Stimulated activated CD8-positive, alpha-beta memory T cell treated with anti-CD3 and anti-CD28 coated beads, Interleukin-15, amount 100 ng/mL, for 4 hours (primary cell): ENCODE measurements at places on chromosomes 11 and 22.
A peak's percentile ranks its signal among the peaks of the same experiment; 100 is the strongest.

DNA sequence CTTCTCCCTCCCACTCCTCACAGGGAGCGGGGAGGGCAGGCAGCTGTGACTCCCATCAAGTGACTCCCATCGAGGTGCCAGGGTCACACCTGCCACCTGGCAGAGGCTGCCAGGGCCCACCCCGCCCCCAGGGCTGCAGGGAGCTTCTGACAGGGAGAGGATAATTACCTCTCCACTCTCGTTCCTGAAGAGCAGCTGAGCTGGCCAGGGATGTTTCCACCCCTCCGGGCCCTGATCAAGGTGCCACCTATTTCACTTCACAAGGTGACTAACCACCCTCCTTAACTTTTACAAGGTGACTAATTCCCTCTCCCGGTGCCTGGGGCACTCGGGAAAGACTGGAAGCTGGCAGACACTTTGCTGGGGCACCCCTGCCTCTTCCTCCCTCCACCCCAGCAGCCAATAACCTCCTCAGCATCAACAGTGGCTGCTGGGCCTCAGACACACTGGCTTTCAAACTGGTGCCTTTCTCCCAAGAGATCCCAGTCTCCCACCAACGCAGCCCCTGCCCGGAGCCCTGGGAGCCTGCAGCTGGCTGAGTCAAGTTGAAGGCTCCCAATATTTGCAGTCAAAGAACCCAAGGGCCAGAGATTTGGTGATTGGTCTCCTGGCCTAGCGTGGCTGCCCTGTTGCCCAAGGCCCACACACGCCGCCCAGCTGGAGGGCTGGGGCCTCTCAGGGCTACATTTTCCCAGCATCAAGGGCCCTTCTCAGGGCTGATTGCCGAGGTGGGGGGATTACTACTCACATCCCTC, 22.0 kb upstream of the MYRF start:
- DNase-seq = no peak

GRCh38 chr11:85257837-85258236, 369.3 kb downstream of the DLG2 start:
- DNase-seq = no peak

GRCh38 chr11:73988227-73988626, 5.6 kb upstream of the UCP2 start:
- DNase-seq = no peak

GRCh38 chr11:70477609-70478008, 79.3 kb downstream of the CTTN start:
- DNase-seq = no peak

DNA sequence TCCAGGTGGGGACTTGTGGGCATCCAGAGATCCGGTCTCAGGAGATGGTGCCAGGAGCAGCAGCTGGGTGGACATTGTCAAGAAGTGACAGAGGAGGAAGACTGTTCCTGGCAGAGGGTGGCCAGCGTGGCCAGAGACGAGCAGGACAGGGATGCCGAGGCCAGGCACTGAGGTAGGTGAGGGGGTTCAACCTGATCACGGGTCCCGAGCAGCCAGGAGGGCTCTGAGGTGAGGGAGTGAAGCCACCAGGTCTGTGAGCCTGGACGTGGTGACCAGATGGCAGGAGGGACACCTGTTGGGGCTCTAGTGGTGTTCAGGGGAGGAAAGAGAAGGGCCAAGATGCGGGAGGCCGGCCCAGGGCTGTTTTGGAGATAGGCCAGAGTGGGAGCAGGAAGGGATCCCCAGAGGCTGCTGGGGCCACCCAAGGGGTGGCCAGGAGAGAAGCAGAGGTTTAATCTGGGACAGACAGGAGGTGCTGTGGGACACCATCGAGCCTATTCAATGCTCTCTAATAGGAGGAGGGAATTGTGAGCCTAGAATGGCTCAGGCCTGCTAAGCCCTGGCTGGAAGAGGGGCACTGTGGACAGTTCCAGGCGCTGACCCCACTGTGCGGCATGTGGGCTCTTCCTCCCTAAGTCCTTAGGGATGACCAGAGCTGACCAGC, 6.3 kb downstream of the PPM1F start:
- no peak for DNase-seq

GRCh38 chr11:123233280-123233974, 38.4 kb upstream of the CLMP start:
- no peak for DNase-seq

GRCh38 chr11:71304045-71304444, 51.7 kb upstream of the SHANK2 start:
- no peak for DNase-seq

DNA sequence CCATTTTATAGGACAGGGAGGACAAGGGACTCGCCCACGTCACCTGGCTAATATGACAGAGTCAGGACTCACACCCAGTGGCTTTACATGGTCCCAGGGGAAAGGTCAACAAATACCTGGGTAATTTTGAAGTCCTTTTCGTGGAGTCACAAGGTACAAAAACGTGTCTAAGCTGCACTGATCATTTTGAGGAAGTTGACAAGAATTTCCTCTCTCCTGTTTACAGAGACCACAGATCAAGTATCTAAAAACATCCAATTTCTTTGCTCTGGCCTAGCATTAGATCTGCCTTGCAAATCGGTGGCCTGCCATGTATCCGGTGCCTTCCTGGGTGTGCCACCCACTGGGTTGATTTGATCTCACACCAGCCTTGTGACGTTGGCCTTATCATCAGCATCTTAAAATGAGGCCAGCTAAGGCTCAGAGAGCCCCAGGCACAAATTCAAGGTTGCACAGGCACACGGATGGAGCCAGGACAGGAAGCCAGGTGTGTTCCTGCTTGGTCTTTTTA, 17.6 kb downstream of the GDPD5 start:
- peak; percentile 27 for DNase-seq

GRCh38 chr11:112247201-112247600, 13.5 kb downstream of the PLET1 start:
- DNase-seq = no peak

- no peak for DNase-seq
Observed at GRCh38 chr11:69310351-69310750, 16.4 kb downstream of the MYEOV start.

GRCh38 chr11:75891947-75892739, 77.1 kb downstream of the UVRAG start:
- DNase-seq = no peak

GRCh38 chr11:71542879-71543777, 5.1 kb upstream of the KRTAP5-9 start:
- no peak for DNase-seq

- DNase-seq = no peak
Observed at GRCh38 chr11:504053-504993, 2.7 kb downstream of the RNH1 start.

- no peak for DNase-seq
Observed at GRCh38 chr11:69209421-69210309, 53.9 kb downstream of the SMIM38 start.

DNA sequence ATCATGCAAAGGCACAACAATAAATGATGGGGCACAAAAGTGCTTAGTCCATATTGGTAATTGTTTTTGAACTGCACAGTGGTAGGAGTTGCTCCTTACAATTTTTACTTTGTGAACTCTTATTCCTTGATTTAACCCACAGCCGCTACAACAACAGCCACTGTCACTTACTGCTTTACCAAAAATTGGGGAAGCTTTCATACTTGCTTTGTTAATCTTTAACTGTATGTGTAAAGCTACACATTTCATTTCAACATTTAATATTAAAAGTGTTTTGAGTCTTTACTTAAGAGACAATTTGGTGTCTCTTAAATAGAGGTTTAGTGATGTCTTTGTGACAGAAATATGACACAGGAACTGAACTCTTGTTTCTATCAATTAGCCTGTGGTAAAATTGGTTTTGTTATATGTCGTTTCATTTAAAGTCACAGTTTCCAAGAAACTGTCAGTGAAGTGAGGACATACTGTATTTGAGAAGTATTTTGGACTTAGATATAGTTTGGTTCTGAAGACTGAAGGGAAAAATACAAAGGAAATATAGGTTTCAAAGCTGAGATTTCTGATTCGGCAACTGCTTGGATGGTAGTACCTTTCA, 6.5 kb upstream of the IL18BP start:
- no peak for DNase-seq

DNA sequence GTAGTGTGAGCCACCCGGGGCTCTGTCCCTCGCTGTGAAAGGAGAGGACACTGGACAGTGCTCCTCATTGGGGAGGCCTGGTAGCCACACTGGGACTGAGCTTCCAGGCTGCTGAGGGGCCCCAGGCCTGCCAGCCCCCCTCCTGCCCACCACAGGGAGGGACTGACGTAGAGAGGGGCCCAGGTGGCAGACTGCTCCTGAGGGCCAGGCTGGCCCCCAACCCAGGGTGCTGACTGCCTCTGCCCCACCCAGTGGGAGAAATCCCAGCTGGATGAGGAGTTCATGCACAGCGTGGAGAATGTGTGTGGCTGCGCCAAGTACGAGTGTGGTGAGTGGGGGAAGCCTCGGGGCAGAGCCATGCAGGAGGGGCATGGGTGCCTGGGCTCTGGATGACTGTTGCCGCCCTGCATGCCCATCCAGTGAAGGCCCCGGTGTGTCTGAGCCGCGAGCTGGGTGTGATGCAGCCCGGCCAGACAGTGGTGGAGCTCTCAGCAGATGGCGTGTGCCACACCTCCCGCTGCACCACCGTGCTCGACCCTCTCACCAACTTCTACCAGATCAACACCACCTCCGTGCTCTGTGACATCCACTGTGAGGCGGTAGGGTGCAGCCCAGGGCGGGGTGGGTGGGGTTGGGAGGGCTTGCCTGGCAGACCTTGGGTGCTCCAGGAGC, 78.7 kb upstream of the MYOD1 start:
- no peak for DNase-seq

DNA sequence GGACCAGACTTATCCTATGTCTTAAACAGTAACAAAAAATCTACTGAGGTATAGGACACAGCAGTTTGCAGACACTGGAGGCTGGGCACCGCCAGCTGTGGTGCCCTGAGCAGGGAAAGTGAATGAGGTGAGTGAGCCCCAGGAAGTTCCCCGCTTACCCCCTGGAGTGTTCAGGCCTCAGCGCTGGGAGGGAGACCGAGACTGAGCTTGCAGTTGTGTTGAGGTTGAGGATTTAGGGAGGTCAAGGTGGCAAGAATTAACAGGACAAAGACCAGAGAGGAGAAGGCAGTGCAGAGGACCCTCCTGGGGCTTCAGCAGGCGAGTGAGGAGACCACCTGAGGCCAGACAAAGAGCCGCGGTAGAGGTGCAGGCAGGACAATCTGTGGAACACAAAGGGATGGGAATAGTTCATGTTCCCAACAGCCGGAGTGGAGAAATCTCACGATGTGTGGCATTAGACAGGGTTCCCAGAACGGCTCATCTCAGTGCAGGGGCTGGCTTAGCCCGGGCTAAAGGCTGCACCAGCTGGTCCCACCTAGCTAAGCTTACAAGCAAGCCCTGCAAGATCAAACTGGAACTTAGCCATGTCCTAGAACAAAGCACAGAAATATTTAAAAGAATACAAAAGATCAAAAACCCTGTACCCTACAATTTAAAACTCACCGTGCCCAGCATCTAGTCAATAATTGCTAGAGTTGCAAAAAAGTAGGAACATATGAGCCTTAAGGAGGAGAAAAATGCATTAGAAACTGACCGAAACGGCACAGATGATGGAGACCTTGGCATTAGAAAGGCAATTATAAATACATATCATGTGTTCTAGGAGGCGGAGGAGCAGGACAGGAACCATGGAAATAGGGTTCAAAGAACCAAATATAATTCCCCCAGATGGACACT, 47.4 kb upstream of the PITPNB start:
- DNase-seq = no peak

- no peak for DNase-seq
Observed at GRCh38 chr11:75631086-75631730, 37.6 kb downstream of the MAP6 start.

DNA sequence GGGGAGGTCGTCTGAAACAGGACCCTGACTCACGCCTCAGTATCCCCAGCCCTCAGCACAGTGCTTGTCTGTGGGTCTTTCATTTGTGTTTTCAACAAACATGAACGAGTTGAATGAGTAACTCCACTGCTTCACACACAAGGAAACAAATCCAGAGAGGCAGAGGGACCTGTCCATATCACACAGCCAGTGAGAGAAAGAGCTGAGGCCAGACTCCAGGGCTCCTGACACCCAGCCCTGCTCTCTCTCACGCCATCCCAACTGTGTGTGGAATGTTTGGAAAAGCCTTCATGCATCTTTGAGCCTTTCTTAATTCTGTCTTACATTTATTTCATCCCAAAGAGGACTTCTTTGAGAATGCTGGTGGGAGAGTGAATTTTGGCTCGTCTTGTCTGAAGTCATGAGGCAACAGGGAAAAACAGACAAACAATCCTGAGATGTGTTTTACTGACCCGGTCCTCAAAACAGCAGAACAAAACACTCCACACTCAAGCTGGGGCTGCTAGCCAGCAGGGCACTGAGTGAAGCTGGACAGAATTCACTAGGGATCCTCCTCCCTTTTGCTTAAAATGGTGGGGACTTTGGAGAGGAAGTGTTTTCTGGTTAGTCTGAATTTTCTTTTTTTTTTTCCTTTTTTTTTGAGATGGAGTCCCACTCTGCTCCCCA, 19.7 kb upstream of the ALG8 start:
- DNase-seq = no peak

DNA sequence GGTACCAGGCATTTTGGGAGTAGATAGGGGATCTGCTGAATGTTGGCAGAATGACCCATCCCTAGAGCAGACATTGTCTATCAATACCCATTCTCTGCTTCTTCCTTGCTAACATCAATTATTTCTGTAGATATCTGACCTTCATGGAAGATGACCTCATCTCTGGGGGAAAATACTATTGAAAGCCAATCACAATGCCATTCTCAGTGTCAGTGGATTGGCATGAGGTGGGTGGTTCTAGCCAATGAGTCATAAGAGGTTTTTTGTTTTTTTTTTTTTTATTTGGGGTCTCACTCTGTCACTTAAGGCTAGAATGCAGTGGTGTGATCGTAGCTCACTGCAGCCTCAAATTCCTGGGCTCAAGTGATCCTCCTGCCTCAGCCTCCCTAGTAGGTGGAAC, 42.5 kb downstream of the SNX19 start:
- DNase-seq = no peak

- no peak for DNase-seq
Observed at GRCh38 chr11:38315151-38315550, 1717.1 kb upstream of the RAG2 start.

GRCh38 chr22:44645083-44645482, 56.9 kb upstream of the PRR5 start:
- DNase-seq = no peak

DNA sequence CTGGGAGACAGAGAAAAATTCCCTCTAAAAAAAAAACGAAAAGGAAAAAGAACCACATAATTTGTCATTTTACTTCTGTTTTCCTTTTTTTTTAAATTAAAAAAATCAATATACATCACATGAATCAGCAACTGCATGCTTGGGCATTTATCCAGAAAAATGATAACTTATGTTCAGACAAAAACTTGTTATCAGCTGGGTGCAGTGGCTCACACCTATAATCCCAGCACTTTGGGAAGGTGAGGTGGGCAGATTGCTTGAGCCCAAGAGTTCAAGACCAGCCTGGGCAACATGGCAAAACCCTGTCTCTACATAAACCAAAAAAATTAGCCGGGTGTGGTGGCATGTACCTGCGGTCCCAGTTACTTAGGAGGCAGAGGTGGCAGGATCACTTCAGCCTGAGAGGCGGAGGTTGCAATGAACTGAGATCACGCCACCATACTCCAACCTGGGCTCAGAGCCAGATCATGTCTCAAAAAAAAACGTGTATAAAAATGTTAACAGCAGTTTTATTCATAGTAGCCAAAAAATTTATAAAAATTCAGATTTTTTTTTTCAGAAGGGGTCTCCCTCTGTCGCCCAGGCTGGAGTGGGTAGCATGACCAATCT, 28.5 kb downstream of the AMBRA1 start:
- DNase-seq = no peak
